Nucleus accumbens (tissue), 56 donors: ENCODE measurements at places on chromosomes 16 and 17.

DNA sequence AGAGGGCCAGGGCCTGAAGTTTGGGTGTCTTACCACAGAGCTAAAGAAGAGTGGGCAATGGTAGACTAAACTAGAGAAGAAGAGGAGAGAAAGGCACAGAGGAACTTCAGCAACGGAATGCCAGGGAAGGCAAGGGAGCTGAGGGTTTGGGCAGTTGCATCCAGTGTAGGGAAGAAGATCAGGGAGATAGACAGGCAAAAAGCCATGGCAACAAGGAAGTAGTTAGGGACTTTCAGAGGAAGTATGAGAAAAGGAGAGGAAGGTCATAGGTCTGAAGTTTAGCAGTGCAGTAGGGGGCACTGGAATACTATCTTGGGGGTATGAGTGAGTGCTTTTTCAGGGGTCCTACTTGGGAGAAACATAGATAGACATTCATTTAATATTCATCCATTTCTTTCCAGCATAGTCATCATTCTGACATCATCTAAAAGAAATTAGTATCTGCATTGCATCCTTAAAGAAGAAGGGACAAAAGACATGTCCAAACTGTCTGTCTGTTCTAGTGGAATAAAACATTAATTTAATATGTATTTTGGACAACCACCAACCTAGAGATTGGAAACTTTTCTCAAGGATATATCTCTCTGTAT, 2.2 kb upstream of the NF1 start:
- no peak for DNase-seq

DNA sequence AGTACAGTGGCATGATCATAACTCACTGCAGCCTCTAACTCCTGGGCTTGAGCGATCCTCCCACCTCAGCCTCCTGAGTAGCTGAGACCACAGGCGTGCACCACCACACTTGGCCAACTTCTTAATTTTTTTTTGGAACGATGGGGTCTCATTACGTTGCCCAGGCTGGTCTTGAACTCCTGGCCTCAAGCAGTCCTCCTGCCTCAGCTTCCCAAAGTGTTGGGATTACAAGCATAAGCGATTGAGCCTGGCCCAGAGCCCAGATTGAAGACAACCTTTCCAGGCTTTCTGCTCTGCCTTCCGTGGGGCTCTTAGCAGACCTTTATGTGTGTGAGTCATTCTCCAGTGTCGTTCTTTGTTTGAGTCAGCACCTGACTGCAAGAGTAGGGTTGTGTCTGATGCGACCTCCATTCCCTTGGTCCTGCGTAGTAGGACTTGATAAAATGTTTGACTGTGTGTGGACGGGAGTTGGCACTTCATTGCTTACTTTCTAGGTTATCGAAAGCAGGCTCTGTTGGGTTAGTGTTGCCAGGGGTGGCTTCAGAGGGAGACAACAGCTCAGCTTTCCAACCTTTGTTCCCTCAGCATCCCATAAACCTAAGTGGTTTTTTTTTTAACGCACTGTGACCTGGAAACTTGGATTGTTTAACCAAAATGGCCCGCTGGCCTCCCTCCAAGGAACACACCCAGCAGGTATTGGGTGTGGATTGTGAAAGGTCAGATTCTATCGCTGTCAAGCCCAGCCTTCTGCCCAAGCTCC, 26.4 kb downstream of the EEF2K start:
- DNase-seq: no peak

DNA sequence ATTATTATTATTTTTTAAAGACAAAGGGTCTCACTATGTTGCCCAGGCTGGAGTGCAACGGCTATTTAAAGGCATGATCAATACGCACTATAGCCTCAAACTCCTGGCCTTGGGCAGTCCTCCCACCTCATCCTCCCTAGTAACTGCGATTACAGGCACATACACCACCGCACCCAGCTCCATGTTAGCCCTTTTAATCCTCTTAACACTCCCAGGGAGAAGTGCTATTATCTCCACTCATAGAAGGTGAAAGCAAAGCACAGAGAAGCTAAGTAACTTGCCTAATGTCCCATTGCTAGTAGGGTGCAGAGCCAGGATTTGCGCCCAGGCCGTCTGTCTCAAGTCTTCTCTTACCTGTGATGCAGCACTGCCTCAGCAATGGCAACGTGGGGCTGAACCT, 5.0 kb downstream of the HAS3 start:
- no peak for DNase-seq

DNA sequence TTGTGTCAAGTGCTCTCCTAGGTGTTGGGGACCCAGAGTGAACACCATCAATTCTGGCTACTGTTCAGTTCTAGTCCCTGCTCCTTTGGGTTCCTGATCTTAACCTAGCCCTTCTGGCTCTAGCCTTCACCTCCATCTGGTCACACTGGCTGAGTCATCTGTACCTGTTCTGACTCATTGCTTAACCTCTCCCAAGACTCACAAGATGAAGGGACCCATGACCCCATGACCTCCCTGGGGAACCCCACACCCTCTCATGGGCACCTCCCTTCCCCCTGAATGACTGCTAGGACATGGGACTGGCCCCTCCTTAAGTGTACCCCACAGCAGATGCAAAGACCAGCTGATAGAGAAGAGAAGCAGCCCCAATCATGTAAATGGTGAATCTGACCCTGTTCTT, 345.8 kb upstream of the CDH5 start:
- DNase-seq: no peak

DNA sequence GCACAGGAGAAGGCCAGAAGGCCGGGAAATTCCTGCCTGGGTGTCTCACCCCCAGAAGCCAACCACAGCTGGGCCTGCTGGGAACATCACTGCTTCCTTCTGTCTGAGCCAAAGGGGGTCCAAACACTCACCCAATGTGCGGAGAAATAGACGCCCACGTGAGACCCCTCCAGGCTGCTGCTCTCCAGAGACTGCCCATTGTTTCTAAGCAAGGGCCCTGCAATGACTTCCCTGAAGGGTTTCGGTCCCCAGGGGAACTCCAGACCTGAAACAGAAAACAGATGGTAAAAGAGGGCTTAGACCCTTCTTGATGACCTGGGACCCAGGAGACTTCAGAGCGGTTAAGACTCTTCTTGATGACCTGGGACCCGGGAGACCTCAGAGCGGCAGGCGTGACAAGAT, 41.3 kb downstream of the MRM3 start:
- no peak for DNase-seq

GRCh38 chr17:75817571-75817970, 26.6 kb downstream of the UNC13D start:
- DNase-seq: no peak

DNA sequence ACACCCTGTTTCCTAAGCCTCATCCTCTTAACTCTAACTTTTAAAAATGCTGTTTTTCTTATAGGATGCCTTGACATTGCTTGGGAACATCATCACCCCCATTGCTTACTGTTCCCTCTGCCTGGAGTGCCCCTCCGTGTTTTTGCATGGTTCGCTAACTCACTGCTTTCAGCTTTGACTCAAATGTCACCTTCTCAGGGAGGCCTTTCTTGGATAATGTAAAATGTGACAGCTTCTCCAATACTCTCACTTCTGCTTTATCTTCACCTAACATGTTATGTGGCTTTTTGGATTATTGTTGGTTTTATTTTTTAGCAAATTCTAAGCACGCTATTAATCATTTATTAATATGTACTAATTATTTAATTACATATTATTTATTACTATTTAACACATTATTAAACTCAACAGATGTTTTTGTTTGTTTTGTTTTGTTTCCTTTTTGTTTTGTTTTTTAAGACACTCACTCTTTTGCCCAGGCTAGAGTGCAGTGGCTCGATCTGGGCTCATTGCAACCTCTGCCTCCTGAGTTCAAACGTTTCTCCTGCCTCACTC, 3.8 kb downstream of the CRYM start:
- no peak for DNase-seq

- DNase-seq: no peak
These were observed 38.5 kb downstream of the ZNF276 start for GRCh38 chr16:89759746-89760340.

DNA sequence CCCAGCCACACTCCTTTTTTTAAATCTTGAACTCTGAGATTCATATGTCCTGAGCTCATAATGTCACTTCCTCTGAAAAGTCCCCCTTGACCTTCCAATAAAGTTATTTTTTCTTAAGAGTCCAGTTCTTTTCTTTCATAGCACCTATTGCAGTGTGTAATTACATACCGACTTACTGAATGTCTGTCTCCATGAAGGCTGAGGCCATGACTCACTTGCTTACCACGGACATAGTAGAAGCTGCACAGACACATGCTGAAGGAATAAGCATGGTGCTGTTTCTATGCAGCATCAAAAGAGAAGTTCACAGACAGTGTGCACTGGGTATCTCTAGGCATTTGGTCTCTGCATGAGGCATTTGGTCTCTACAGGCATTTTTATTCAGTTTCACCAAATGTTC, 77.2 kb downstream of the C17orf67 start:
- no peak for DNase-seq

- no peak for DNase-seq
These were observed 29.3 kb downstream of the NDEL1 start for GRCh38 chr17:8464941-8465340.

DNA sequence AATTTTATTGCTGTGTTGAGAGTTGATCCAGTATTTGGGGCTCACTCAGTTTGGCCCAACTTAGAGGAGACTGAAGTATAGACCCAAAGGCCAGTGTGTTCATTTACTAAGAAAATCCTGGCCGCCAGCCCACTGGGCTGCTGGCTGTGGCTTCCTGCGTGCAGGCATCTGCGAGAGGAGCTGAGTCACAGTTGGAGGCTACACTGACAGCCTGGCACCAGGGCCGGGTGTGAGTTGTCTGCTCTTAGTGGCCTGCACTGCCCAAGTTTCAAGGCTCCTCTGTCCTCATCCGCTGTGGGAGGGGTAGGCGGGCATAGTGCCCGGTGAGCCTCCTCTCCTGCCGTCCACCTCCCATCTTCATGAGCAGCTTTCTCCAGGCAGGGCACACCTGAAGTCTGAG, 54.2 kb downstream of the PLD6 start:
- DNase-seq: peak; percentile 37

- DNase-seq: no peak
These were observed 200.3 kb upstream of the MPHOSPH6 start for GRCh38 chr16:82370282-82370681.
